Upper lobe of right lung (tissue), 1 donor: ENCODE measurements at places on chromosomes 7 and 10.
A peak's percentile ranks its signal among the peaks of the same experiment; 100 is the strongest.

DNA sequence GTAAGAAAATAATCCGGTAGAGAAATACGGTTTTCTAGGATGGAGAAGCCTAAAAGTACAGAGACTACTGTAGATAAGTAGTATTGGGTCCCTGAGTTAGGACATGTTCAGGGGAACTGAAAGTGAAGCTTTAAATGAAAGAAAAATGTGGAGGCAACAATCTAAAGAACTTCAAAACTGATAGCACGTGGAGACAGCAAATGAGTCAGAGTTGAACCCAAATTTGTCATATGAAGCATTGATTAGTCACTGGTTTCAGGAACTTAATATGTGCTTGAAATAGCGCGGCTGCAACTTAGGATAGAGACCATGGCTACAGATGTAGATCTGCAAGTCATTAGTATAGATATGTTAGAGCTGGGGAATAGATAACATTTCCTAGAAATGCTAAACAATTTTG, 1138.6 kb upstream of the SORCS1 start:
- DNase-seq = no peak

- DNase-seq = no peak
Observed at GRCh38 chr7:45215601-45216062, 58.0 kb downstream of the RAMP3 start.

- DNase-seq = no peak
Observed at GRCh38 chr10:85642421-85643170, 724.0 kb downstream of the GRID1 start.

- no peak for DNase-seq
Observed at GRCh38 chr7:96996958-96997511, 8.3 kb upstream of the DLX6 start.

GRCh38 chr7:2521341-2521745, 1.8 kb downstream of the LFNG start:
- no peak for DNase-seq

- DNase-seq = no peak
Observed at GRCh38 chr7:73936967-73937366, 76.0 kb downstream of the TMEM270 start.

- DNase-seq = no peak
Observed at GRCh38 chr10:110657973-110658691, 14.0 kb downstream of the RBM20 start.

DNA sequence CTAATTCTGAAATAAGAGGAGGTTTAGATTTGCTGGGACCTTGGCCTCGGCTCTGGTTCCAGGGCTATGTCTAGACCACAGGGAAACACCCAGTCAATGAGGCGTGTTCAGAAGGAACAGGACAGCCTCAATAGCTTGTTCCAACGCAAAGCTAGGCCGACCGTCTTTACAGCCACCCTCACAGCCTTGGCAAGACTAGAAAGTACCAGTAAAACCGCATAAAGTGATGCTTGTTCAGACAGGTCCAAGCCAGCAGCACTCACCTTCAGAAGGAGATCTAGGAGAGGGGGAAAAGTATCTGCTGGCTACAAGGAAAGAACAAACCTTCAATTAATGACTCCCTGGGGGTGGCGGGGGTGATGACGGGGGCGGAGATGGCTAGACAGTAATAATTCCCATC, 50.1 kb upstream of the LMTK2 start:
- no peak for DNase-seq

GRCh38 chr7:84474436-84474835, 279.8 kb upstream of the SEMA3A start:
- no peak for DNase-seq

DNA sequence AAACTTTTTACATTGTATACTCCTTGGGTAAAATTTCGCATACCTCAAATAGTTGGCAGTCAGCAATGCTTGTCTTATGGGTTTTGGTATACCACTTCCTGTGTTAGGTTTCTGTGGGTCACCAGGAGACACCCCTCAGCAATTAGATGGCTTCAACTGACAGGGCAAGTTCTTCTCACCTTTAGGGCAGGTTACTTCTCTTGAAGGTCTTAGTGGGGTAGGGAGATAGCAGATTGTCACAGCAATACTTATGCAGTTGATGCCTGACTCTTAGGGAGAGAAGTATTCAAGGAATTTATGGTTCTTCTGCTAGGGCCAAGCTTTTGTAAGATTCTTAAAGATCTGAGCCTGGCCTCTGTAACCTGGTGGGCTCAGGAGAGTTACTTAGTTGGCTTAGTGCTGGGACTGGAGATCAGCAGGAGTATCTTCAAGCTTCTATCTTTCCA, 42.9 kb downstream of the MKLN1 start:
- no peak for DNase-seq

DNA sequence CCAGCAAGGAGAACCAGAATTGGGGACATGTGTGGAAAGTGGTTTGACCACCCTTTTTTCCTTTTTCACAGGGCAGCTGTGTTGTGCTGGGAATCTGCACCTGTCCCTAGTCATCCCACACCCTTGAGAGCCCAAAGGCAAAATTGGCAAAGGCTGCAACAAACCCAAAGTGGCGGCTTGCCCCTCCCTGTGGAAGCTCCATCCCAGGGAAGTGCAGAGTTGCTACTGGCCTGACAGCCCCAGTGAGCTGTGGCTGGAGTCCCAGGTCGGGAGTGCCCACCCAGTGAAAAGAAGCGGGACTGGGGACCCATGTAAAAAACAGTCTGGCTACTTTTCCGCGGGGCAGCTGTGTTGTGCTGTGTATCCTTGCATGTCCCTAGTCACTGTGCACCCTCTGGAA, 109.1 kb upstream of the GRM3 start:
- no peak for DNase-seq

- DNase-seq = peak; percentile 37
Observed at GRCh38 chr7:380711-381210, 90.8 kb downstream of the FOXL3 start.

GRCh38 chr7:140649556-140650205, 9.1 kb upstream of the DENND2A start:
- peak; percentile 12 for DNase-seq

DNA sequence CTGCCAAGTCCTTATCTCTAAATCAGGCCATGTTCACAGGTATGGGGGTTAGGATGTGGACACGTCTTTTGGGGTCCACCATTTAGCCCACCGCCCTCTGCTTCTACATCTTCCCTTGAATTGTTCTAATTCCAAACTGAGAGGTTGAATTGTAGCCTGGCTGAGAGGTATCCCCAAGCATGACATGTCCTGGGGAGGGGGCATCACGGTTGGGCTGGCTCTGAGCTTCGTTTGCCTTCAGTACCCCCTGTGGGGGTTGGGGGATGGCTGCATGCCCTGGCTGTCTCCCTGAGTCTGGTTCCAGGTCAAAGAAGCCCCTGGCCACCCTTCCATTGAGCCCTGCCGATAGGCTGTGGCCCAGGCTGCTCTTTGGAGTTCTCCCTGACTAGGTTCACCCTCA, 204.6 kb downstream of the GLRX3 start:
- no peak for DNase-seq

- no peak for DNase-seq
Observed at GRCh38 chr7:583410-584121, 63.9 kb upstream of the PDGFA start.
